ENCODE measurements at places on chromosomes 4 and X.
A peak's percentile ranks its signal among the peaks of the same experiment; 100 is the strongest.

DNA sequence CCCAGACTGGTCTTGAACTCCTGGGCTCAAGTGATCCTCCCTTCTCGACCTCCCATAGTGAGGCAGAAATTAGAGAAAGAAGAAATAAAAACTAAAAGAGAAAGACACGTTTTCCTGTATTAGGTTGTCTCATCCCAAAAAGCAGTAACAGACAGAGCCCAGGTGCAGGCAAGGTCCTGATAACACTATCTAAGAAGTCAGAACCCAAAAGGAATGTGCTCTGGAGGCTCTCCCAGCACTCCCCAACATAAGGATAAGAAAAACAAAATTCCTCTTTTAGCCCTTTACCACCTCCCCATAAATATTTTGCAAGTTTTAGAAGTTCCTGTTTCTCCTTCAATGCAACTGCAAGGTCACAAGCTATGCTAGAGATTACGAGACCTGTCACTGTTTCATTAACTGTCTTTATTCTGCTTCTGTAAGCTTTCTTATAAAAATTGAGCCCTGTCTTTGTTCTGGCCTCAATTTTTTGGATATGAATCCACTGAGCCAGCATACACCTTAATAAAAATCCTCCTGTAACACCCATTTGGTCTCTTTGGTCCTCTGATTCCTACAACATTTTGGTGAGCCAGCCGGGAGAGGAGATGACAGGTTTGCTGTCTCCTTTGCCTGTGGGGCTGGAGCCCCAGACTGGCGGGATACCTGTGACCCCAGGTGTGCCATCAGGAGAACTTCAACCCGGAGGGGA is 25.9 kb downstream of the LIAS start:
- DNase-seq: no peak

- DNase-seq: no peak
Observed at GRCh38 chrX:154594491-154594890, 9.6 kb downstream of the CTAG1A start.

DNA sequence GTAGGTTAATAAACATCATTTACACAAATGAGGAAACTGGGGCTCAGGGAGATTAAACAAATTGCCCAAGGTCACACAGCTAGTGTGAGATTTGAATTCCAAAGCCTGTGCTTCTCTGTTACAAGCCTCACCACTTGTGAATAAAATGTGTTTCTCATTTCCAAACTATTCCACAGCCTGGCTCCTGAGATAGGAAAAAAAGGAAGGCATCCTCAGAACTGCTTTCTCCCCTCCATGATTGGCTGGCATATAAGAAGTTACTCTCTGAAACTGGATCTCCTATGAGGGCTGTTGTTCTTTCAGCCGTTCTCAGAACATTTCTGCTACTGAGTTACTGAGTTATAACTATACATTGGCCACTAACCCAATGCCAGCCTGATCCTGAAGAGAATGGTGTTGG is 237.9 kb downstream of the MAML3 start:
- peak; percentile 9 for DNase-seq

- DNase-seq: no peak
Observed at GRCh38 chr4:7757501-7758471, 181.9 kb downstream of the AFAP1 start.

GRCh38 chr4:76011700-76012387 is 4.5 kb upstream of the CXCL9 start:
- DNase-seq: peak; percentile 77

- no peak for DNase-seq
Observed at GRCh38 chrX:47828984-47829383, 7.7 kb upstream of the ZNF81 start.

GRCh38 chr4:85697854-85698253 is 222.9 kb downstream of the ARHGAP24 start:
- DNase-seq: no peak

DNA sequence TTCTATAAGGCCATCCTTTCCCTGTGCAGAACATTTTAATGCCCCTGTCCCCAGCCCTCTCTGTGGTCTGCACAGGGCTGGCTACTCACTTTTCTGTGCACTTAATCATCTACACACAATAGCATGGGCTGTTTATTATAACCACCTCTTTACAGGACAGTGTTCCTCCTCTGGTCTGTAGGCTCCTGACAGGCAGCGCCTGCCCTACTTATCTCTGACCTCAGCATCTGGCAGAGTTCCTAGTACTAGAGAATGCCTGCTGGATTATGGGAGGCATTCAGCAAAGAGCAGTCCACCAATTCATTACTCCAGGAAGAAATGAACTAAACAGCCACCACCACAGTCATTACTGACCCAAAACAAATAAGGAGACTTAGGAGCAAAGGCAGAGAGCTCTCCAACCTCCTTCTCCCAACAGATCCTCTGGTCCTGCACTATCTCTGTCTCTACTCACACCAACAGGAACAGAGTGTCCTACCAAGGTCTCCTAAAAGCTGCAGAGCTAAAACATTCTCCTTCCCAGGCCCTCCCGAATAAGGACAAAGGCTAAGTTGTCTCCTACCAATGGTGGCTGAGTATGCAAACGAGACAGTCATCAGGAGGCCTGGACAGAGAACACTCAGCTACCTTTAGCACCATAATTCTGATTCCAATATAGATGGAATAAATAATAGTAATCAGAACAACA is 279.2 kb downstream of the QDPR start:
- DNase-seq: peak; percentile 84

DNA sequence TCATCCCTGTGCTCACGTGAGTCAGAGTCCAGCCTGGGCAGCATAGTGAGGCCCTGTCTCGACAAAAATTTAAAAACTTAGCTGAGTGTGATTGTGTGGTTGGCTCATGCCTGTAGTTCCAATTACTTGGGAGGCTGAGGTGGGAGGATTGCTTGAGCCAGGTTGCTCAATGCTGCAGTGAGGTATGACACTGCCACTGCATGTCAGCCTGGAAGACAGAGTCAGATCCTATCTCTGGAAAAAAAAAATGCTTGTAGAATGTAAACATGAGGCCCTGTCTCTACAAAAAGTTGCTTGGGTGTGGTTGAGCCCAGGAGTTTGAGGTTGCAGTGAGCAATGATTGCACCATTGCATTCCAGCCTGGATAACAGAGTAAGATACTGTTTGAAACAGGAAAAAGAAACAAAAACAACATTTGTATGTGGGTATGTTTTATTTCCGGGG is 11.3 kb upstream of the YTHDC1 start:
- DNase-seq: peak; percentile 87

- peak; percentile 18 for DNase-seq
Observed at GRCh38 chr4:148730766-148731165, 288.6 kb upstream of the NR3C2 start.

DNA sequence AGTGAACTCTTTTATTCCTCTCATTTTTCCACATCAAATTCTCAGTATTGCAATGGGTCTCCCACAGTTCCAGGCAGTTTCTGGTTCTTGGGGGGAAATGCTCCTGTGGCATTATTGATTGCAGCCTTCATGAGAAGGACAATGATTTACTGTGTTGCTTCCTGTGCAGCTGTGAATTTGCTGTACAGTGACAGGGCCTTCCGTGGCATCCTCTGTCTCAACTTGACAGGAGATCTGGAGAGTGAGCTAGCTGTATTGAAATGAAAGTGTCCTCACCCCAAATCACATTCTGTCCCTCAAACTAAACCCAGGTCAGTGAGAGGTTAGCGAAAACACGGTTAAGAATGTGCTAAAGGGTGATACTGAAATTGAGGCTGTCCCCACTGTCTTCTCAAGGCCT is 77.1 kb upstream of the ATOH1 start:
- DNase-seq: no peak

DNA sequence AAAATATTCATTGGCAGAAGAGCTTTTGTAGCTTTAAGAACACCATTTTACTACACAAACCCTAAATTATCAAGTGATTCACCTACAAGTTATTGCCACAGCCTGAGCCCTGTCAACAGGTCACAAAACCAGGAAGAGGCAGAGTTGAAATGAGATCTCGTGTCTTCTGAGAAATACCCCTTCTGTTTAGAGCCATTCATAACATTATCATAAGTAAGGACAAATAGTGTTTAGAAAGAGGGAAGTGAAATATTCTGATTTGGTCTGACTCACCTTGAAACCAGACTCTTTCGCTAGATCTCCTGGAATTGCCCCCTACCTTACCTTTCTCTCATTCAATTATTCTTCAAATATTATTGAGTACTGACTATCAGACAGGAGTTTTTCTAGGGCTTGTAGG is 5.9 kb downstream of the ETDB start:
- DNase-seq: no peak

GRCh38 chrX:153920546-153920945 is 5.5 kb downstream of the ARHGAP4 start:
- DNase-seq: no peak

DNA sequence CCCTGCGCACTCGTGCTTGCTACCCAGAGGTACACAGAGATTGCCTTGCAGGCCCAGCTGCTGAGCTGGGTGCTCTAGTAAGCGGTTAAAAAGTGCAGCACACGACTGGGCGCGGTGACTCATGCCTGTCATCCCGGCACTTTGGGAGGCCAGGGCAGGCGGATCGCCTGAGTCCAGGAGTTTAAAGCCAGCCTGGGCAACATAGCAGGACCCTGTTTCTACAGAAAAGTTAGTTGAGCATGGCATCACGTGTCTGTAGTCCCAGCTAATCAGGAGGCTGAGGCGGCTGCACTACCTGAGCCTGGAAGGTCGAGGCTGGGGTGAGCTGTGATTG is 5.5 kb downstream of the UVSSA start:
- peak; percentile 8 for DNase-seq

DNA sequence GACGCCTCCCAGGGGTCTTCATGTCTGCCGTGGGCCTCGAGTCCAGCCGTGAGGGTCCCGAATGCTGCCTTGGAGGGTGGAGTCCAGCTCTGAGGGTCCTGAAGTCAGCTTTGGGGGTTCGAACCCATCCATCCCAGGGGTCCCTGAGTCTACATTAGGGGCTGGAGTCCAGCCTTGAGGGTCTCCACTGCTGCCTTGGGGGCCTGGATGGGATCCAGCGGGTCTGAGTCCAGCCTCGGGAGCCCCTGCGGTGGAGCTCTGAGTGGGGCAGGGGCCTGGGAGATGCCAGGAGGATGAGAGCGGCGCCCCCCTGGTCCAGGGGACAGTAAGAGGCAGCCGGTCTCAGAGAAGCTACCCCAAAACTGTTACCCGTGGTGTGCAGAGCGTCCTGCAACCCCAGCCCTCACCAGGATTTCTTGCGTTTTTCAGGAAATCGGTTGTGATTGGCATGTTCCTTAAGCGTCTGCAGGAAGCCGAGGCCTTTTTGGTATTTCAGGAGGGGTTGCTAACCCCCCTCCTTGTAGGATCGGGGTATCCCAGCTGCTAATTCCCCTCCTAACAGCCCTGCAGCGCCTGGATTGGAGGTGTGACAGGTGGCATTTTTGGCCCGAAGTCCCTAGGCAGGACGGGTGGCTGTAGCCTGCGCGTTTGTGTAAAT is 1.7 kb upstream of the GTPBP6 start:
- DNase-seq: peak; percentile 21

DNA sequence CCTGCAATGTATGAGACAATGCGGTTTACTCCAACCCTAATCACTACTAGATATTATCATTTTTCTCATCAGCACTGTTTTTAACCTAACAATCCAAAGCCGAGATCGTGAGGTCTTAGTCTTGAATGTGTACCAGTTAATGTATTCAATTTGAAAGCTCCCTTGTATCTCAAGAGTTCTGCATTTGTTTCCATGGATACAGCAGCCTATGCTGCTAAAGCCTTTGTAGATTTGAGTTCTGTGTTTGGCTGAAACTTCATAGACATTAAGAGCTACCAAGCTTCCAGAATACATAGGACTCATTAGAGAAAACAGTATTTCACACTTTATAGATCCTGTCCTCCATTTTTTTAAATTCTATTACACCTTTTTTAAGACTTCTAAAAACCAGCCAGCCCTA is 39.9 kb downstream of the SLC9A6 start:
- DNase-seq: no peak

DNA sequence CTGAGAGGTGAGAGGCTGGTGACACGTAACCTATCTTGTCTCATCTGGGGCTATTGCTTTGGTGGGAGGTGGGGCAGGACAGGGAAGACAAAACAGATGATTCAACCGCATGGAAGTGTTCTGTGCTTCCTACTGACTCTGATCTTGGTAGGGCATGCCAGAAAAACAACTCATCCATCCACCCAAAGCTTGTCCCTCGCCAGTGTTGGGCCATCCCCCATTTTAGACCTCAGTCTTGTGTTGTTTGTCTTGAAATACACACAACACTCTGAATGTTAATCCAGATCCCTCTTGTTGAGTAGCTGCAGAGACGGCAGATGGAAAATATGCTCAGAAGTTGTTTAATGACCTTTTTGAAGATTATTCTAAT is 377 bp downstream of the CHRNA9 start:
- peak; percentile 60 for DNase-seq

DNA sequence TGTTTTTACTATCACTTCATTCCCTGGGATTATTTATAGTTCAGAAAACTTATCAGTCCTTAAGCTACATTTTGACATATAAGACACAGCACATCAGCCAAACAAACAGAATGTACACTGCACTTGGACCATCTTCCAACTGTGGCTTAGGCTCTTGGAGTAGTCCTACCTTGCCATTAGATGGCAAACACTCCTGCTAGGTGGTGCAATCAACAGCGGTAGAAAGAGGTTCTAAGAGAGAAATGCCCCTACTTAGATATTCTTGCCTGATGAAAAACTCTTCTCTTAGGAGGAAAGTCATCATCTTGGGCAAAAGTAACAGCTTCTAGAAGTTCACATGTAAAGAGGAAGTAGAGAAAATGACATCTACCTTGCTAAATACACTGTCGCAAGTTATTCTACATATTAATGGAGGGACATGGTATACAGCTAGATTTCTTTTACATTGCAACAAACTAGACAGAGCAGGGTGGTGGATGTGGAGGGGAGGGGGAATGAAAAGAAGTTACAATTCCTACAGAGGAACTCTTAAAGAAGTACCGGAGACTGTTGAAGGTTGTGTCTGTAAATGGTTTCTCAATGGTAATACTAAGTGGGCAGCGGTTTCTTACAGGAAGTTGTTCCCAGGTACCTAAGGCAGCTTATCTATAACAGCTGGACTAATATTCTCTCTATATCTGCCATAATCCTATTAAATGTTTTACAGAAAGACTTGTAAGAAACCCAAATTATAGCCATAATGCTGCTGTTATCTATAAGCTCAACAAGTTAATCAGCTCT is 8.1 kb upstream of the STPG2 start:
- DNase-seq: no peak

- DNase-seq: peak; percentile 86
Observed at GRCh38 chrX:97389761-97390192, 506.1 kb downstream of the RPA4 start.

DNA sequence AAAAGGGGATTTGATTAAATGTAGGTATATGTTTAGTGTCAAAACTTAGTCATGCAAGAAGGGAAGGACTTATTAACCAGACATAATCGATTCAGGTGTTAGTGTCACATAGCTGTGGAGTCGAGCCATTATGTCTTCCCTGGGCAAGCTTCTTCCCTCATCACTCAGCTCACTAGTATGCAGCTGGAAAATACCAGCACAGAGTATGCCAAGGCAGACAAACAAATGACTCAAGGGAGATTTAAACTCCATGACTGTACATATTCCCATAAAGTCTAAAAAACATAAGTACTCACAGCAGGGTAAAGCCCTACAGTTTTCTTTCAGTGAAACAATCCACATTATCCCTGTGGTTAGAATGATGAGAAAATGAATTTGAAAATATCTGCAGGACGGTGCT is 304.5 kb downstream of the CBLL2 start:
- DNase-seq: peak; percentile 63

Data from iris pigment epithelial cell (primary cell).